ENCODE measurements at places on chromosomes 2 and 18.

DNA sequence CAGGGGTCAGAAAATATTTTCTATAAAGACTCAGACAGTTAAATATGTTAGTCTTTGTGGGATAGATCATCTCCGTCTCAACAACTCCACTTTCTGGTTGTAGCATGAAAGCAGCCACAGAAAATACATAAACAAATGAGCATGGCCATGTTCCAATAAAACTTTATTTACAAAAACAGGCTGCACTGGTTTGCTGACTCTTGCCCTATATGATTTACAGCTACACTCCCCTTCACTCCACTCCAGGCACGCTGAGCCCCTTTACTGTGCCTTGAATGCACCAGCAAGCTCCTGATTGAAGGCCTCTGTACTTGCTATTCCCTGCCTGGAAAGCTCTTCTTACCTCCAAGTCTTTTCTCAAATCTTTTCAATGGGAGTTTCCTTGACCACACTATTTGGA lies 5.8 kb upstream of the STAMBP start:
- no peak for DNase-seq

DNA sequence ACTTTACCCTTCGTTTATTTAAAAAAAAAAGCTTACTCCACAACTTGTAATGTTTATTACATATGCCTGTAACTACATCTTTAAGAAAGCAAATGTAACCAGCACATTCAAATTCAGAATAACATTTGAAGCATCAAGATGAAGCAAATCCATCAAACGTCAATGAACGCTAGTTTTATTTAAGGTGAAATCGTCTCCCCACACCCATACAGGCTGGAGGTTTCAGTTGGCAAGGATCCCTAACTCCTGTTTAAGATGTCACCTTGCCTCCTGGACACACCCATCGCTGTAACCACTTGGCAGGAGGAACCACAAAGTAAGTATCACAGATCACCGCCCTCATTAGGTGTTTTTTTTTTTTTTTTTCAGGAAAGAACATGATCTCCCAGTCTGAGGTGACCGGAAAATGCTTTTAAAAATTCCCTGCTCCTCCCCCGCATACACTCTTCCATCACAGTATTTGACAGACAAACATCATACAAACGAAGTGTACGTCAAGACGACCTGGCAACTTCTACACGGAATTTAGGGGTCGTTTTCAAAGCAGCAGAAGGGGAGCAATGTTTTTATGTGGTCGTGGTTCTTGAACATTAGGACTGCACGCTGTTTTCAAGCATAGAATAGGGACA lies 19.7 kb upstream of the STPG4 start:
- DNase-seq = peak; percentile 27

DNA sequence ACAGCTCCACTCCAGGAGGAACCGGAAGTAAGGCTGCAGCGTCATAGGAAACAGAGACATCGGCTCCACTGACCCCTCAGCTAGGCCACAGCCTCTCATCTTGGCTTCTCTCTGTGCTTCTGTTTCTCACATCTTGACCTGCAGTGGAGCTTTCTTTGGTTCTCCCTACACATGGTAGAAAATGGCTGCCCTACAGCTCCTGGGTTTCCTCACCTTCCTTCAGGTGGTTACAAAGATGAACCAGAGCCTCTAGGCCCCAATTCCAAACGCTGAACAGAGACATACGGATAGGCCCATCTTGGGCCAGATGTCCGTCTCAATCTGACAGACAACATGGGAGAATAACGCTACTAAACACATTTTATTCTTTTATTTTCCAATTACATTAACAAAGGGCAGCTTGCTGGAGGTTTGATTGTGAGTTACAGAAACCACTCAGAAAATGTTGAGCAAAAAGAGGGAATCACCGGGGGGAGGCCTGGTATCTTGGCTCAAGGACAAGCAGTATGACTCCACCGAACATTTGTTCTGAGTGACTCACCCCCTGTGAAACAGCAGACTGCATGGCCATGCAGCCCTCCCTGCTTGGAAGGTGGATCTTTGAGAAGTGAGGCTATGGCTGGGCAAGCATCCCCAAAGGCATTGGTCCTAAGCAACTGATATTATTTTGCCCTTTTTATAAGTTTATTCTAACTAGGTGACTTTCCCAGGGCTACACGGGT lies 303.5 kb downstream of the CDCA7 start:
- no peak for DNase-seq

GRCh38 chr2:201280191-201281040 lies 20.1 kb downstream of the CASP8 start:
- DNase-seq = no peak

- no peak for DNase-seq
Measured at GRCh38 chr2:205166745-205167144, 515.6 kb upstream of the NRP2 start.

DNA sequence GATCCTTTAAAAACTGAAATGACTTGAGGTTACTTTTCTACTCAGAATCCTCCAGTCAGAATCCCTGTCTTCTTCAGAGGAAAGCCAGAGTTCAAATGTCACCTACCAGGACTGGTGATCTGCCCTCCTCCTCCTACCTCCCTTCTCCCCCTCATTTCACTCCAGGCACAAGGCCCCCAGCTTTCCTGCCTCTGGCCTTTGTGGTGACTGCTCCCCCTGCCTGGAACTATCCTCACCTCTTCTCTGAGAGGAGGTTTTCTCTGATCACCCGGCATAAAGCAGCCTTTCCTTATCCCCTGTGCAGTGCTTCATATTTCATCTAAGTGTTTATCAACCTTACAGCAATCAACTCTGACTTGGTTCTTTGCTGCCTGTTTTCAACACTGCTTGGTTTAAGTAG lies 6.8 kb downstream of the B3GNT2 start:
- no peak for DNase-seq

- DNase-seq = no peak
Measured at GRCh38 chr2:234291765-234292204, 205.1 kb downstream of the ARL4C start.

DNA sequence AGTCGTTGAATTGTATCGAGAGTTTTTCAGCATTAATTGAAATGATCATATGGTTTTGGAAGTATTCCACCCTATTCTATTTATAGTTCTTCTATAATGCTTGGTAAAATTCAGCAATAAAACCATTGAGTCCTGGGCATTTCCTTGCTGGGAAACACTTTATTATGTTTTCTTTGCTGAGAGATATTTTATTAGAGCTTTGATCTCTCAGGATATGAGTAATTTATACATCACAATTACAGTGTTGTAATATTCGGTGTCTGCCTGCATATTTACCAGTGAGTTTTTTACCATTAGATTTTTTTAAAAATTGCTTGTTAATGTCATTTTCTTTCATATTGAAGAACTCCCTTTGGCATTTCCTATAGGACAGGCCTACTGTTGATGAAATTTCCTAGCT lies 402.7 kb upstream of the FSIP2 start:
- no peak for DNase-seq

DNA sequence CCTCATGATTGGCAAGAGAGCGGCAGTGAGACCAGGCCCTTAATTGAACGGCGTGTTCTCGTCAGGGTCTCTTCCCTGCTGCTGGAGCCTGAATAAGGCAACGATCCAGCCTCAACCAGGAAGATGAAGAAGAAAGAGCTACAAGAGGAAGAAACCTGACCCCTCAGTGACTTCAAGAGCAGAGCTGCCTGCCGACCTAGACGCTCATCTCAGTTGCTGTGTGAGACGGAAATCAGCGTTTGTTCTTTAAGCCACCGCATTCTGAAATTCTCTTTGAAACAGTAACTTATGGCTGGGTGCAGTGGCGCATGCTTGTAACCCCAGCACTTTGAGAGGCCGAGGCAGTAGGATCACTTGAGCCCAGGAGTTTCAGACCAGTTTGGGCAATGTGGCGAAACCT lies 29.6 kb upstream of the KCNG3 start:
- no peak for DNase-seq

GRCh38 chr18:59006461-59007067 lies 133.1 kb upstream of the SEC11C start:
- DNase-seq = no peak

DNA sequence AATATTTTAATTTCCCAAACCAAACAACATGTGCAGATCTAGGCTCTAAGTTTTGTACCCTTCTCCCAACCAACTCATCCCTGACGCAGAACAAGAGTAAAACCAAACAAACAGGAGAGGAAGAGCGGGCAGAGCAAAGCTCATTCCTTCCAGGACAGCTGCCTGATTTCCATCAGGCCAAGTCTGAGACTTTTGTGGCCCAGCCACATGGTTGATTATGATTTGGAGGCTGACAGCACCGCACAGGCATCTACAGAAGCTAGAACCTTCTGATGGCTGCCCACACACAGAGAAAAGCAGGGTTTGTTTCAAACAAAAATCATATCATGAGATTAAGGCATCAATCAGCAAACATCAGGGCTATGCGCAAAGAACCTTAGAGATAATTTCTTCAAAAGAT lies 262.6 kb downstream of the TNS1 start:
- DNase-seq = no peak

DNA sequence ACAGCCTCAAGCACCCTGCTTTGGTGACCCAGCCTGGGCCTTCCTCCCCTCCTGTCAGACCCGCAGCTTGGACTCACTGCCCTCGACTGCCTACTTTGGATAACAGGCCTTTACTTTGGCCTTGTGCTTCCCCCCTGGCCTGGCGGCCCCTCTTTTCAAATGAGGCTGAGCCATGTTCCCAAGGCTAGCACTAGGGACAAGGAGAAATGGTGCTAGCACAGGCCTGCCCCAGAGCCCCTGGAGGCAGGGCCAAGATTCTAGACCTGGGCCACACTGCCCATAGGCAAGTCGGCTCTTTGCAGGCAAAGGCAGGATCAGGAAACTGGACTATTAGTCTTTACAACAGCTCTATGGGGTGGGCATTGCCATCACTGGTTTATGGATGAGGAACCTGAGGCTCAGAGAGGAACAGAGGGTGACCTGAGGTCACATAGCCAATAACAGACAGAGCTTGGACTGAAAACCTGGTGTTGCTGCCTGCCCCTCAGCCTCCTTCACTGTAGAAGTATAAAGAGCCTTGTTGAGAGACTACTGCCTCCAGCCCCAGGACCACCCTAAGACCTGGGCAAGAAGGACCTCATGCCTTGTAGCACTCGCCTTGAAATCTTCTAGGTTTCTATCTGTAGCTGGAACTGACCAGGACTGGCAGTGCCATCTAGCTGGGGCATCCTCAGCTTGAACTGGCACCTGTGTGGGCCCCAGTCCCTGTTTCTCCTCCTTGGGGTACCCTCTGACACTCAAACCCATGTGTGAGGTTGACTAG lies 266.3 kb downstream of the DYSF start:
- no peak for DNase-seq

GRCh38 chr2:208413931-208414330 lies 7.3 kb downstream of the PTH2R start:
- no peak for DNase-seq

- no peak for DNase-seq
Measured at GRCh38 chr2:213763354-213763753, 479.1 kb downstream of the SPAG16 start.

DNA sequence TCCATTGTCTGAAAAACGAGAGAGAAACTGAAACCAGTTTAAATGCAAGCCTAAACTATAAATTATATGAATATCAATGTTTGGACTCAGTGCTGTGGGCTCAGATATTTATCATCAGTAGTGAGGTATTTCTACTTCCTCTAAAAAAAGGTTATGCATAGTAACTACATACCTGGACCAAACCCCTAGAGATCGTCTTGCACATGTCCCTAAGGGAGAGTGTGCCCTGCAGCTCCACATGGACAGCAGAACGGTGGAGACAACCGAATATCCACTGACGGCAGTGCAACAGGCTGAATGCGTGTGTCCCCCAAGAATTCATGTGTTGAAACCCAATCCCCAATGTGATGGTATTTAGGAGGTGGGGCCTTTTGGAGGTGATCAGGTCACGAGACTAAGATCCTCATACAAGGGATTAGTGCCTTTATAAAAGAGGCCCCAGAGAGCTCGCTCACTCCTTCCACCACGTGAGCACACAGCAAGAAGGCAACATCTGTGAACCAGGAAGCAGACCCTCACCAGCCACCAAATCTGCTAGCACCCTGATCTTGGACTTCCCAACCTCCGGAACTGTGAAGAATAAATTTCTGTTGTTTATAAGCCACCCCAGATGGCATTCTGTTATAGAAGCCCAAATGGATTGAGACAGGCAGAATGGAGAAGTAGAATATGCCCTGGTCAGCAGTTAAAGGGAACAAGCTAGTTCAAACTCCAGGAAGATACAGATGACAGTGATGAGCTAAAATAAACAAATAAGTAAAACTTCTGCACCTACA lies 208.4 kb downstream of the ANAPC1 start:
- DNase-seq = no peak

DNA sequence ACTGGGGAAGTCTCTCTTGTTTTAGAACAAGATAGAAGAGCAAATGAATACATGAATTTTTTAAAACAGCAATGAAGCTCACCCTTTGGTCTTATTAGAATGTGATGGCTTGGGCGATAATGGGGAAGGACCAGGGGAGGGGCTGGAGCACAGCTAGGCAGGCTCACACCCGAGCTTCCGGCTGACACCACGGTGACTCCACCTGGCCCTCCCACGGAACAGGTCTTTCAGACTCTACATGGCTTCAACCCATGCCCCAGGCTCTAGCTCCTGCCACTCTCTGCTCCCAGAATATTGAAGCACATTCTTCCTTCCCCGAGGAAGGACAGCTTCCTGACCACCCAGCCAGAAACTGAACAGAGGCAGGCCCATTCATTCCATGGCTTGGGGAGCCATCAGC lies 127.5 kb upstream of the AGAP1 start:
- no peak for DNase-seq

- no peak for DNase-seq
Measured at GRCh38 chr2:40404517-40404916, 47.4 kb downstream of the SLC8A1 start.

DNA sequence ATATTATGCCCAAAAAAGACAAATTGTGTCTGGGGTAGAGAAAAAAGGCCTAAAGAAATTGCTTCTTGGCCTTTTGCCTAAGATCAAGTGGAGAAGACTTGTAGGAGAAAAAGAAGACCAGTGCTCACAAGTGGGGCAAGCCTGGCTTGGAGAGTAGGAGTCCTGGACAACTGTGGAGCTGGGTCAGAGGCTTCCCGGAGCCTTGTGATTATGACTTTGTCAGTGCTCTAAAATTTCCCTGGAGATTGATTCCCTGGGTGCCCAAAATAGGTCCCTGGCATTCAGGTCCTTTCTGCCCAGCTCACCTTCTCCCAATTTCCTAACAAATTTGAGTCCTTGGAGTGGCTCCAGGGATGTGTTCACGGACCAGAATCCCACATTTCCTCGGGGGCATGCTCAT lies 787 bp upstream of the TRIM54 start:
- DNase-seq = no peak

- peak; percentile 17 for DNase-seq
Measured at GRCh38 chr2:26243470-26244308, 743 bp downstream of the HADHA start.

- DNase-seq = no peak
Measured at GRCh38 chr2:19857806-19858205, 44.0 kb downstream of the TTC32 start.
